ENCODE measurements at places on chromosomes 12 and 14.

- no peak for DNase-seq
These were observed 276.5 kb upstream of the AMIGO2 start for GRCh38 chr12:47356129-47356700.

DNA sequence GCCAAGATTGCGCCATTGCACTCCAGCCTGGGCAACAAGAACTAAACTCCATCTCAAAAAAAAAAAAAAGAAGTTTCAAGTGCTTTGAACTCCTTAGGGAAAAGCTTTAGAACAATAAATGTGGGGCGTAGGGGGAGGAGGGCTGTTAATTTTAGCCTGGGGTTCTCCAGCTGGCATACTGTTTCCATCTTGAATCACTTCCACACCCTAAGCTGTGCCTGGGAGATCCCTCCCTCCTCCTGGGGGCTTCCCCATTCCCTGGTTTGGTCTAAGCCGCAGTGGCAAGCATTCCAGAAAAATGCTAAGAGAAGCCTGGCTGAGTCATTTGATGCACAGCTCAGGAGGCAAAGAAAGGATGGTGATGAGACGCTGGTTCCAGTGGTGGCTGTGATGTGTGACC is 2.3 kb upstream of the ZNF384 start:
- no peak for DNase-seq

GRCh38 chr14:38039496-38039895 is 168.2 kb upstream of the SSTR1 start:
- DNase-seq: no peak

GRCh38 chr12:50032854-50033581 is 7.7 kb upstream of the RACGAP1 start:
- DNase-seq: no peak

GRCh38 chr12:63802012-63802608 is 22.4 kb downstream of the RXYLT1 start:
- DNase-seq: no peak

DNA sequence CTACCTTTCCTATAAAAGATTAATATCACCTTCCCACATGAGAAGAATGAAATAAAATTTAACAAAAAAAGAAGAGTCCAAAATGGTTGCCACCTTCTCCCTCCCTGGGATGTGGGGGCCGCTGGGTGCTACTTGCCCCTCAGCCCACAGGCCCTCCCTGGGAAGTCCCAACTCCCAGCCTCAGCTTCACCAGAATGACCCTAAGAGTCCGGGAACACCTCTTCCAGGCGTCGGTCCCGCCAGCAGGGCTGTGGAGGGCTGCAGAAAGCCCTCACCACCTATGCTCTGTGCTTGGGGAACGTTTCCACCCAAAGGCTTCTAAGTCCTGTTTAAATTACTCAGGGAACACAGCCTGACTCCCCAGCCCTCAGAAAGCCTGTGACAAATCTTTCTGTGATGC is 71.9 kb downstream of the MOK start:
- DNase-seq: no peak

DNA sequence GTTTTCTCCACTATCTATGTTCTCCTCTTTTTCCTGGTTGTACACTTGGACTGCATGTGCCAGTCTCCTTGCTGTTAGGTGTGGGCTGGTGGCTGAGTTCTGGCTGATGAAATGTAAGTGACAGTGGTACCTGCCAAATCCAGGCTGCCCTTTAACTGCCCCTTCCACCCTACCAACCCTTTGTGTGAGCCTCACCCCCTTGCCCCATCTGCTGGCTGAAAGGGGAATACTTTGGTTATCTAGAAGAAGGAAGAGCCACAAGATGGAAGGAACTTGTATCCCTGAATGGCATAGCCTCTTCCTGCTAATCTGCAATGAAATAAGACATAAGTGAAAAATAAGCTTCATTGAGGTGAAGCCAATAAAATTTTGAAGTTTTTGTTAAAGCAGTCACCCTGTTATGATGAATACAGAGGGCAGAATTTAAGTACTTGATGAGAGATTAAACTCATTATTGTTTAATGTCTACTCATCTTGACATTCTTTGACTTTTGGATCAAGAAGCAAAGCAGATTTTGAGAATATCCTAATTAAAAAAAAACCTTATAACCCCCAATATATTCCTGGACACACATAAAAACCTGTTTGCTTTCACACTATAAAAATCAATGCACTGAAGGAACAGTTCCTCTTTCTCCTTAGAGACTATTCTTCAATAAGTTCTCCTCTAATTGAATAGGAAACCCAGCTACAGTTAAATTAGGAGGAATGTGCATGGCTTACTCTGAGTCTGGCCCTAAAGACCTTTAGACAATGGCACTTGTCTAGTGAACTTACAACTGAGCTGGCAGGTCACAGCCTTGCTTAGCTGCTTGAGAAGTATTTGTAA is 262.6 kb upstream of the BTG1 start:
- no peak for DNase-seq

GRCh38 chr12:48084841-48085460 is 20.9 kb downstream of the SENP1 start:
- DNase-seq: no peak

DNA sequence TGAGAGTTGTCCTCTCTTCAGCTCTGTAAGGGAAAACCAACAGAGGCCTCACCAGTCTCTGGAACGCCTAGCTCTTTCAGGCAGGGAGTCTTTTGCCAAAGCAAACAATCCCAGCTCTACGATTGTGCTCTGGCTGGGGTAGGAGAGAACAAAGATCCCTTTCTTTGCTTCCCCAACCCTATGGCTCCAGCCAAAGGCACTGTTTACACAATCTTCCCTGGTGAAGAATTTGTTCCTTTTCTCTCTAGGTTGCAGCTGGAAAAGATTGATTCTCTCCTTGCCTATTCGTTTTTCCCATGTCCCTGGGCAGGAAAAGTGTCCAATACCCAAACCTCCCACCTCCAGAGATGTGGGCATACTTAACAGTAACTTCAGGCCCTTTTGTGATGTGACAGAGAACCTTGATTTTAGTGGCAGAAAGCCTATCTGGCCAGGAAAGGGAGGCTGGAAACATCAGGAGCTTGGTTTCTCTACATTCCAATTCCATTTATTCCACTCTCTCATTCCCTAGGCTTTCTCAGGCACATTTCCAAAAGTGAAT is 16.8 kb downstream of the ATP5MC2 start:
- DNase-seq: no peak

- no peak for DNase-seq
These were observed 19.7 kb downstream of the GALNT9 start for GRCh38 chr12:132309596-132310086.

GRCh38 chr14:96267336-96267735 is 11.3 kb downstream of the BDKRB1 start:
- no peak for DNase-seq

GRCh38 chr12:132775502-132776229 is 14.0 kb upstream of the ANKLE2 start:
- DNase-seq: no peak

DNA sequence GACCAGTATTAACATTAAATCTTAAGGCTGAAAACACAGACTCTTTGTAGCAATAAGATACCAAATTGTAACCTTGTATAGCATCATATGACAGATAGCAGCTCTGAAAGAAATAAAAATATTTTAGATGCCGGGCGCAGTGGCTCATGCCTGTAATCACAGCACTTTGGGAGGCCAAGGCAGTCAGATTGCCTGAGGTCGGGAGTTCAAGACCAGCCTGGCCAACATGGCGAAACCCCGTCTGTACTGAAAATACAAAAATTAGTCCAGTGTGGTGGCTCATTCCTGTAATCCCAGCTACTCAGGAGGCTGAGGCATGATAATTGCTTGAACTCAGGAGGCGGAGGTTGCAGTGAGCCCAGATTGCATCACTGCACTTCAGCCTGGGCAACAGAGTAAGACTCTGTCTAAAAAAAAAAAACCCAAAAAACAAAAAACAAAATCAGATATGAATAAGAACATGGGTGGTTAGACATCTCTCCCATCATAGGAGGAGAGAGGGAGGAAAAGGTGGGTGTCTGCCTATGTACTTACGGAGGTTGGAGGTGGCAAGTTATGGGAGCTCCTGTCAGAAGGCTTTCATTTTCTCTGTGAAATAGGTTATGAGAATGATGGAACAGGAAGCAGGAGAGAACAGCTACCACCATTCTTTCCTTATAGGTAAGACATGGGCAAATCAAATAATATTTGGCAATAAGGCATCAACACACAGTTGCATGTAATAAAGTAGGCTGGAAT is 7.6 kb upstream of the HEBP1 start:
- DNase-seq: no peak

- no peak for DNase-seq
These were observed 43.8 kb upstream of the PSMA6 start for GRCh38 chr14:35248476-35248788.

DNA sequence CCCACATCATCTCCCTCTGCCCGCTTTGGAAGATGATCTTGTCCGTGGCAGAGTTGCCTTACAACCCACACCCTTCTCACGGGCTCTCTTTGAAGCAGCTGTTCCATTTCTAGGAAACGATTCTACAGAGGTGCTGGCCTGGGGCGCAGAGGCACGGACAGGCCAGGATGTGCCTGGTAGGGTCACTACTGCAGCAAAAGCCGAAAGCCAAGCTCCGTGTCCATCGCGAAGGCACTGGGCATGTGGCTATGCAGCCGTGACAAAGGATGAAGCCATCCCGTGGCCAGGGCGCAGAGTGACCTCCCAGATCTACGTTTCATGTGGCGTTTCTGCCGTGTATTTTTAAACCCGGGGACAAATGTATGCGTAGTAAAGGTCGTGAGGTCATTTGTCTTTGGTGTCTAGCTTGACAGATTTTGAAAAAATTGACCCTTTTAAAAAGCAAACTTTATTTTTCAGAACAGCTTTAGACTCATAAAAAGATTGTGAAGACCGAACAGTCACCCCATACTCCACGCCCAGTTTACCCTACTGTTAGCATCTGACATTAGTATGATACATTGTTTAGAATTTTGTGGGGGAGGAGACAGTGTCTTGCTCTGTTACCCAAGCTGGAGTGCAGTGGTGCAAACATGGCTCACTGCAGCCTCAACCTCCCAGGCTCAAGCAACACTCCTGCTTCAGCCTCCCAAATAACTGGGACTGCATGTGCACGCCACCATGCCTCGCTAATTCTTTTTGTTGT is 40.4 kb upstream of the NCOR2 start:
- no peak for DNase-seq

DNA sequence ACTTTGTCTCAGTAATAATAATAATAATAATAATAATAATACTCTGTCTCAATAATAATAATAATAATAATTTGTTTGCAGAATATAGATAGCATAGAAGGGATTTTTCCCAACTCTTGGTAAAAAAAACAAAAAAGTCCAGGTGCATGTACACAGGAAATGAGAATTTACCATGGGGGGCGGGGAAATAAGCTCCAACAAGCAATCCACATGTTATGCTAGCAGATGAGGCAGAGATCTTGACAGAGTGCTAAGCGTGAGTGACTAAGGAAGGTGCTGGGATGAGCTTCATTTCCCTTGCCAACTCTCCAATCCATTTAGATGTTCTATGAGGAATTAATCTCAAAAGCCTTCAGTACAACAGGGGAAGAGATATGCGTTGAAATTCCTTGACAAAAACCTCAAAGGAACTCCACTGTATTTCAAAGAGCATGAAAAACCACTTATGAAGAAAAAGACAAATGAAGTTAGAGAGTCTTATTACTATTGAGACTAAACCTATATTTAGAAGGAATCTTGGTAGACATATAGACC is 44.9 kb upstream of the GTF2A1 start:
- DNase-seq: no peak

DNA sequence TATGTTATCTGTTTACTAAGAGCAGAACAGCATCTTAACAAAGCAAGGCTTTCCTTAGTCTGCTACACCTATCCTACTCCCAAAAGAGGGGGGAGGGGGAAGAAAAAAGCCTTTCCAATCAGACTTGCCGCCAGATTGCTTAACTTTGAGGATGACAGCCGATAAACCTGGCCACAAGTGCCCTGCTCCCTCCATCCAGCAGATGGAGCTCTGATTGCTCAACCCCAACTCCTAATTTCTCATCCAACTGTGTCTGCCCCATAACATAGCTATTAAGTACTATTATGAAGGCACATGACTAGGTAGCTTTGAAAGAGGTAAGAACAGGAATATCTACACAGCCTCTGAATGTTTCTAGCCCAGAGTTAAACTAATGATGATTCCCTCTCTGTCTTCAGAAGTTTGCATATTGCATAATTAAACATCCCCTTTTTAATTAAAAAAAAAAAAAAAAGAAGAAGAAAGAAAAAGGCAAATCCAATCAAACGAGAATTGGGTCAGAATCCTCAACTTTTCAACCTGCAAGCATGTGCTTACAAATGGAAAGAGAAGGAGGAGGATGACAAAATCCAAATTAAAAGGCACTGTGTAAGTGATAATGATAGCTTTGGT is 247.4 kb downstream of the GALC start:
- no peak for DNase-seq

DNA sequence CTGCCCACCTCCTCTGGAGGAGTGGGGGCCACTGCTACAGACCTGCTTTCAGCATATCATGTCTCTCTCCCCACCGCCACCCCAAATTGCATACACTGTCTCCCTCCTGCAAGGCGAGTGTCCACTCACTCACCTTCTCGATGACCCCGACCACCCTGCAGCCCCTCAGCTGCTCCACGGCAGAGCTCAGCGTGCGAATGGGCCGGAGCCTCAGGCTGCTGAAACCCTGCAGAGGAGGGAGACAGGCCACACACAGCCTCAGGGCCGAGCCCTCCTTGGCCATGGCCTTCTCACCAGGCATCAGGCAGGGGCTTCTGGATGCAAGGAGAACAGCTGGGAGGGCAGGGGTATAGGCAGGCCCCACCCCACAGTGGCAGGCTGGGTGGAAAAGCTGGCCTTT is 4.7 kb downstream of the RPS6KL1 start:
- no peak for DNase-seq

DNA sequence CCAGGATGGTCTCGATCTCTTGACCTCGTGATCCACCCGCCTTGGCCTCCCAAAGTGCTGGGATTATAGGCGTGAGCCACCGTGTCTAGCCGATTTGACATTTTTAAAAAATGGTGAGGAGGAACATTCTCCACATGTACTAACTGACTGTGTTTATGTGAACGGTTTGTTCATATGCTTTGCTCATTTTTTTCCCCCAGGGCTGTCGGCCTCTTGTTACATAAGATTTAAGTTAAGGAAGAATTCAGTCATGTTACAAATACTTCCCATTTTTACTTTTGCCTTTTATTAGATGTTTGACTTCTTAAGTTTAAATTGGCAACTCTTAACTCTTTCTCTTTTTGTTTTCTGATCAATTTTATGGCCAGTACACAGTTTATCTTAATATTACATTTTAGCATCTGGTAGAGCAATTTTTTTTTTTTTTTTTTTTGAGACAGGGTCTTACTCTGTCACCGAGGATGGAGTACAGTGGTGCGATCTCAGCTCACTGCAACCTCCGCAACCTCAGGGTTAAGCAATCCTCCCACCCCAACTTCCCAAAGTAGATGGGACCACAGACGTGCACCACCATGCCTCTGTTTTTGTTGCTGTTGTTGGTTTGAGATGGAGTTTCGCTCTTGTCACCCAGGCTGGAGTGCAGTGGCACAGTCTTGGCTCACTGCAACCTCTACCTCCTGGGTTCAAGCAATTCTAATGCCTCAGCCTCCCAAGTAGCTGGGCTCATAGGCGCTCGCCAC is 9.6 kb downstream of the GNS start:
- no peak for DNase-seq

- no peak for DNase-seq
These were observed 175.5 kb downstream of the CCDC59 start for GRCh38 chr12:82182601-82183190.

GRCh38 chr14:64725261-64725815 is 21.1 kb downstream of the PLEKHG3 start:
- DNase-seq: no peak

All from stimulated activated CD4-positive, alpha-beta T cell treated with anti-CD3 and anti-CD28 coated beads, TNF-alpha, amount 100 ng/mL, for 24 hours (primary cell).